Stimulated activated CD4-positive, alpha-beta T cell treated with anti-CD3 and anti-CD28 coated beads, Interleukin-1b, Interleukin-23, amount 100 ng/mL, for 1 hour (primary cell): ENCODE measurements at places on chromosomes 12 and 14.

DNA sequence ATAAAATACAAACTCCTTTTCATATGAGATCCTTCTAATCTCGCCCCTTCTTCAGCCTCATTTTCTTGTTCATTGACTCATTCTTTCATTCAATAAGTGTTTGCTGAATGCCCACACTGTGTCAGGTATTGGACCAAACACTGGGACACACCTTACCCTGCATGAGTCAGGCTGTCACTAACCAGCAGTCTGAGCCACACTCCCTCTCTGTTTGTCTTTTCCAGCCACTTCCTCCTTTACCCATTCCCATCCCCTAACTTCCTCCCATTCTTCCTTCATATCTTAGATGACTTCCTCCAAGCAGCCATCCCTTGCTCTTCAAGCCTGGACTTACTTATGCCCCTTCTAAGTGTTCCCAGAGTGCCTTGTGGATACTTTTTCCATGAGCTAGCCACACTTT, 27.0 kb upstream of the HIF1A start:
- DNase-seq: no peak

GRCh38 chr12:106332536-106332935, 25.0 kb upstream of the POLR3B start:
- DNase-seq: no peak

DNA sequence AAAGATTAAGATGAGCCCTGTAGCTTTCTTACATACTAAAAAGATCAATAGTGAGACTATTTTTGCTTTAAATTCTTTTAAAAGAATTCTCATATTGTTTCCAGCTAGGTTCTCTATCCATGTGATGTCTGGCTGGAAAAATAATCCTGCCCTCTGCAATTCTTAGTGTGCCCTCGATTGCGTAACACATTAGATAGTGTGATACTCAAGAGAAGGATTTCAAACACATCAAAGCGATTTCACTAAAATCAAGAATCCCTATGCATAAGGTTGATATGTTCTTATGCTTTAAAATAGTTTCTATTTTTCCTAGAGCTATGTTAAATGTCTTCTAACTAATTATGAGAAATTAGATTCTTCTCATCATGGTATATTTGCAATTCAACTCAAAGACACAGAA, 127.3 kb upstream of the PLEKHA5 start:
- DNase-seq: no peak

DNA sequence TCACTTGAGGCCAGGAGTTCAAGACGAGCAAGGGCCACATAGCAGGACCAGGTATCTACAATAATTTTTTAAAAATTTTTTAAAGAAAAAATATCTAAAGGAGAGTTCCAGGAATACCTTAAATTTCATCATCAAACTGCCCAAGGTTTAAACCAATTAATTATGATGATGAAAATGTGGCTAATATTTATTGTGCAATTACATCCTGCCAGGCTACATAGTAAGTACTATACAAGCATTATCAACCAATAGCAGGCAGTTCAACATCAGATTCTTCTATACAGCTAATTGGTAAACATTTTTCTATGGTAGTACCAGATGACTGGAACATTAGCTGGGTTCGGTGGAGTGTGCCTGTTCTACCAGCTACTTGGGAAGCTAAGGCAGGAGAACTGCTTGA, 24.4 kb downstream of the DENND5B start:
- DNase-seq: no peak

GRCh38 chr12:108773798-108774788, 42.8 kb upstream of the CORO1C start:
- no peak for DNase-seq

GRCh38 chr14:93958567-93959238, 17.7 kb downstream of the ASB2 start:
- DNase-seq: no peak

- no peak for DNase-seq
Measured at GRCh38 chr14:54533100-54533499, 23.4 kb downstream of the CGRRF1 start.

GRCh38 chr12:56257071-56257470, 1.1 kb downstream of the ANKRD52 start:
- no peak for DNase-seq

DNA sequence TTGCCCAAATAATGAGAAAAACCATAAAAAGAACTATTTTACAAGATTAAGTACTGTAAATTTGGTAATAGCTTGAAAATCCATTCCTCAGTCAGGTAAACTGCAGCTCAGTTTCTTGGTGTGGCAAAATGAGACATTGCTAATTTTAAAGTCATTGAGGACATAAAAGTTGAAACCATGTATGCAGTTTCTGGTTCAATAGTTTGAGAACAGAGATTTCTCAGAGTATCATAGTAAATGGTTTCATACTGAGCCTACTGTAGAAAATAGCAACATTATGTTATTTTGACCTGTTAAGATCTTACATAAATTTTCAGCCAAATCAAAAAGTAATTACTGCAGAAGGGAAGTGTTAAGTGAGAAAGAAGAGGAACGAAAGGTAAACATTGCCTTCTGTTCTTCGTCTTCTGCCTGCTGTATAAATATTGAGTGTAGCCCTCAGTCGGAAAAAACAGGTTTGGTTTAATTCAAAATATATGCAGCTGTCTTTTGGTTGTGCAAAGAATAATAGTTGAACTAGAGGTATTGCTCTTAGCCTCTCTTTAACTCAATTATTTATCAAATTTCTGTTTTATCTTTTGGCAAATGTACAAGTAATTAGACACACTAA, 119.6 kb downstream of the SYNE2 start:
- no peak for DNase-seq
